Colonic mucosa (tissue), 4 donors: ENCODE measurements at places on chromosomes 1 and 21. TPM values are rescaled to one million over a fixed set of nuclear protein-coding genes. Genes with fewer than 3 reads are reported as not detected.

NLRP3 gene
- 2.2 TPM for total RNA-seq

RHCE gene
- 0.32 TPM for total RNA-seq

PGBD5 gene
- 14.8 TPM for total RNA-seq

GBP3 gene
- total RNA-seq = 103 TPM

MX1 gene
- 7.3 TPM for total RNA-seq
